ENCODE measurements at places on chromosomes 5 and 9. TPM values are rescaled to one million over a fixed set of nuclear protein-coding genes. Genes with fewer than 3 reads are reported as not detected.

ROR2 gene
- 29.1 TPM for polyA plus RNA-seq

PKD2L2 gene
- 0.20 TPM for polyA plus RNA-seq

PCDHA9 gene
- polyA plus RNA-seq: not detected

C9orf57 gene
- not detected for polyA plus RNA-seq

SPAAR gene
- polyA plus RNA-seq: 1.2 TPM

C9orf152 gene
- polyA plus RNA-seq: 0.49 TPM

CAMLG gene
- polyA plus RNA-seq: 87.5 TPM

GRCh38 chr5:111478266-111478665, 34.1 kb downstream of the STARD4 start:
- DNase-seq: no peak

GRCh38 chr5:1139331-1140170, 27.7 kb upstream of the SLC12A7 start:
- DNase-seq: no peak

GRCh38 chr9:124932333-124932732, 8.6 kb downstream of the GOLGA1 start:
- DNase-seq: no peak

- no peak for DNase-seq
Observed at GRCh38 chr5:132094393-132095076, 20.9 kb downstream of the CSF2 start.
